Smooth muscle cell of the umbilical artery (primary cell): ENCODE measurements at places on chromosomes 16 and 17. TPM values are rescaled to one million over a fixed set of nuclear protein-coding genes. Genes with fewer than 3 reads are reported as not detected.

SETD6 gene
- 13.3 and 14.0 TPM in 2 replicates for total RNA-seq

MED31 gene
- 7.8 and 9.5 TPM in 2 replicates for total RNA-seq

LGALS9C gene
- not detected in 2 replicates for total RNA-seq

KRT32 gene
- total RNA-seq: 0.09 TPM in 1 of 2 replicates, not detected in the other

FOXL1 gene
- total RNA-seq: 1.8 and 4.8 TPM in 2 replicates

SEPHS2 gene
- 7.7 and 8.8 TPM in 2 replicates for total RNA-seq

GPRC5B gene
- 5.6 and 18.7 TPM in 2 replicates for total RNA-seq

ZNF597 gene
- total RNA-seq: 3.0 and 3.3 TPM in 2 replicates

ARHGDIG gene
- 0.28 and 1.5 TPM in 2 replicates for total RNA-seq

SLFN11 gene
- 30.3 and 63.5 TPM in 2 replicates for total RNA-seq

HYDIN gene
- 0.18 and 0.30 TPM in 2 replicates for total RNA-seq

KRT34 gene
- total RNA-seq: 0.89 and 6.6 TPM in 2 replicates

CD7 gene
- total RNA-seq: 0.30 TPM in 1 of 2 replicates, not detected in the other

KRT24 gene
- not detected in 2 replicates for total RNA-seq

KRT36 gene
- total RNA-seq: not detected in 2 replicates

TBX6 gene
- total RNA-seq: under 0.01 TPM in 1 of 2 replicates, not detected in the other

MRPL38 gene
- 31.2 and 37.1 TPM in 2 replicates for total RNA-seq

MYCBPAP gene
- 0.59 and 0.74 TPM in 2 replicates for total RNA-seq

SERPINF2 gene
- total RNA-seq: not detected in 2 replicates

SLC16A5 gene
- total RNA-seq: 7.4 and 12.3 TPM in 2 replicates

ATP2C2 gene
- total RNA-seq: not detected in 2 replicates

NECAB2 gene
- total RNA-seq: 0.37 TPM in 1 of 2 replicates, not detected in the other

EVPLL gene
- total RNA-seq: not detected in 2 replicates

ITGA2B gene
- under 0.01 and 0.14 TPM in 2 replicates for total RNA-seq

PNMT gene
- total RNA-seq: not detected in 2 replicates

KRT25 gene
- total RNA-seq: not detected in 2 replicates

KRT33B gene
- 0.30 and 0.32 TPM in 2 replicates for total RNA-seq

P2RX5 gene
- total RNA-seq: 2.5 and 2.7 TPM in 2 replicates

ULK2 gene
- total RNA-seq: 8.0 and 13.2 TPM in 2 replicates

KRT40 gene
- total RNA-seq: not detected in 2 replicates

DOC2B gene
- total RNA-seq: not detected in 2 replicates

SEZ6L2 gene
- 18.4 and 37.0 TPM in 2 replicates for total RNA-seq

GSG1L gene
- total RNA-seq: not detected in 2 replicates

RANBP10 gene
- total RNA-seq: 3.9 and 7.1 TPM in 2 replicates

KIF22 gene
- 9.8 and 33.5 TPM in 2 replicates for total RNA-seq

GSG1L2 gene
- not detected in 2 replicates for total RNA-seq

G6PC1 gene
- total RNA-seq: not detected in 2 replicates

ARHGAP23 gene
- 25.8 and 86.8 TPM in 2 replicates for total RNA-seq

TNS4 gene
- total RNA-seq: not detected in 2 replicates

GDPD3 gene
- 0.59 and 0.78 TPM in 2 replicates for total RNA-seq

SPN gene
- not detected in 2 replicates for total RNA-seq

ARHGAP44 gene
- total RNA-seq: 1.2 and 3.3 TPM in 2 replicates

ATP1B2 gene
- total RNA-seq: not detected in 2 replicates

CHST4 gene
- total RNA-seq: not detected in 2 replicates

KCNAB3 gene
- total RNA-seq: 0.59 and 0.88 TPM in 2 replicates

CDIP1 gene
- 13.4 and 17.3 TPM in 2 replicates for total RNA-seq
